ENCODE measurements at places on chromosomes 16 and 17.

GRCh38 chr16:63289834-63290460 lies 1253.7 kb upstream of the CDH8 start:
- DNase-seq: peak; percentile 1

- no peak for DNase-seq
Measured at GRCh38 chr17:511833-512251, 159.2 kb upstream of the RPH3AL start.

DNA sequence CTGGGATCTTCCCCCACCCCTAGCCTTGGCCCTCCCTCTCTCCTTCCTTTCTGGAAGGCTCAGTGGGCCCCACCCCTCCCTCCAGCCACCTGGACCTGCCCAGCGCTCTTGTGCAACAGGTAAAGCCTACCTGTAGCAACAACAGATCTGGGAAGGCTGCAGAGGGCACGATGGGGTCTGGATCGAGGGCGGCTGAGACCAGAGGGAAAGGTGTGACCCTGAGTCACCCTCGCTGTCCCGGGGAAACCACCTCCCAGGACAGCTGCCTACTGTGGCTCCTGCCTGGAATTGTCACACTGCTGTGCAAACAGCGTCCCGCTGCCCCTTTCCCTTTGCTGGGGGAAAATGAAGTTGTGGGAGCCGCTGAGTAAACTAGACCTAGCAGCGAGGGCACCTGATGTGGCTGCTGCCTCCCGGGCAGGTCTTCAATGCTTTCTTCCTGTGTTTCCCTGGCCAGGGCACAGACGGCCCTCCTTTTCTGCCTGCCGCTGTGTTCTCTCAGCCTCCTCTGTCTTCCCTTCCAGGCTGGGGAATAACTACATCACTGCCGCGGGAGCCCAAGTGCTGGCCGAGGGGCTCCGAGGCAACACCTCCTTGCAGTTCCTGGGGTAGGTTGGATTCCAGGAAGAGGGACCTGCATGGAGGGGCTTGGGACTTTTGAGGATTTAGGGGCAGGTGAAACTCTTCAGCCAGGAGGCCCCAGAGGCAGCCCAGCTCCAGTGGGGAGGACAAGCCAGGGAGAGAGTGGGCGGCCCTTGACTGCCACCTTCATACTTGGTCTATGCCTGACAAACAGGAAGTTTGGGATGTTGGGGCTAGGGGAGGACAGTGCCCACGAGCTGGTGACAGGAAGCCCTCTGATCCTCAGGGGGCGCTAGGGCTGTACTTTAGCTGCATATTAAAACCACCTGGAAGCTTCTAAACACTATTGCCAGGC lies 22.2 kb upstream of the CYLD start:
- DNase-seq: no peak

- DNase-seq: no peak
Measured at GRCh38 chr16:1424028-1424427, 3.5 kb upstream of the UQCC4 start.

GRCh38 chr16:55189682-55190636 lies 134.0 kb upstream of the IRX6 start:
- peak; percentile 62 for DNase-seq

DNA sequence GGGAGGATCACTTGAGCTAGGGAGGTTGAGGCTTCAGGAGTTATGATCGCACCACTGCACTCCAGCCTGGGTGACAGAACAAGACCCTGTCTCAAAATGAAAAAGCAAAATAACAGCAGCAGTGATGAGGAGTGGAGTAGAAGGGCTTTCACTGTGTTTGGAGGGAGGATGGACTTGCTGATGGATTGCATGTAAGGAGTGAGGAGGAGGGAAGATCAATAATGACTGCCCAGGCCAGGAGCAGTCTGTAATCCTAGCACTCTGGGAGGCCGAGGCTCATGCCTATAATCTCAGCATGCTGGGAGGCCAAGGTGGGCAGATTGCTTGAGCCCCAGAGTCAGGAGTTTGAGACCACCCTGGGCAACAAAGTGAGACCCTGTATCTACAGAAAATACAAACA lies 14.8 kb upstream of the CNEP1R1 start:
- no peak for DNase-seq

Measured in NCI-H2081 treated with DMSO at 0.1 percent for 48 hours (cell line).